Hematopoietic multipotent progenitor cell treated with erythropoietin and hydrocortisone succinate and interleukin-3 and kit ligand, for 15 days (in vitro differentiated cells): ENCODE measurements at places on chromosomes 1 and 21.

- no peak for DNase-seq
Observed at GRCh38 chr1:36920801-36921405, 113.4 kb downstream of the GRIK3 start.

DNA sequence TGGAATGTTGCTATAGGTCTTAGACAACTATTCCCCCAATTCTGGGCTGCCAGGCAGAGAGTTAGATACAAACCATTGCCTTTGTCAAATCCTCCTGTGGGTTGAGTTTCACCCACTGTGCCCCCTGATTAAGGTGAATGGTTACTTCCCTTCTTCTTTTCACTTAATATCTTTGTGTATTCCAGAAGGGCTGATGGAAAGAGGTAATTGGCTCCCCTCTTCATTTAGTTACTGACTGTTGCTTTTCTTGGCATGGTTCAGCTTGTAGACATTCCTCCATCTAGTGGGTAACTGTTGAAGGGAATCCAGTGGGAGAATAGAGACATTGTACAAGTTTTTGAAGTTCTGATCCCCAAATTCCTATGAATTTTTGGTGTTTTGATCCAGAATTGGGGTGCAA is 43.8 kb upstream of the MACF1 start:
- no peak for DNase-seq

DNA sequence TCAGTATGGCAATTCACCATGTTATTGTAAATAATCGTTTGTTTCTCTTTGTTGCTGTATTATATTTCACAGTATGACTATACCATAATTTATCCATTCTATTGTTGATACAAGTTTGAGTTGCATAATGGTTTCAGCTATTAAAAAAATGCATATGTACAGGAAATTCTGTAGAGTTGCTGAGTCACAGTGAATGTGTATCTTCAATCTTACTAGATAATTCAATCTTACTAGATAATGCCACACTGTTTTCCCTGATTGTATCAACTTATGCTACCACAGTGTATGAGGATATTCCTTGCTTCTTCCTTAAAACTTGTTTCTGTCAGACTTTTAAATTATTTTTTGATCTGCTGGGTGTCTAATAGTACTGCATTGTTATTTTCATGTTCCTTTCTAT is 3.5 kb upstream of the COA6 start:
- DNase-seq: no peak

DNA sequence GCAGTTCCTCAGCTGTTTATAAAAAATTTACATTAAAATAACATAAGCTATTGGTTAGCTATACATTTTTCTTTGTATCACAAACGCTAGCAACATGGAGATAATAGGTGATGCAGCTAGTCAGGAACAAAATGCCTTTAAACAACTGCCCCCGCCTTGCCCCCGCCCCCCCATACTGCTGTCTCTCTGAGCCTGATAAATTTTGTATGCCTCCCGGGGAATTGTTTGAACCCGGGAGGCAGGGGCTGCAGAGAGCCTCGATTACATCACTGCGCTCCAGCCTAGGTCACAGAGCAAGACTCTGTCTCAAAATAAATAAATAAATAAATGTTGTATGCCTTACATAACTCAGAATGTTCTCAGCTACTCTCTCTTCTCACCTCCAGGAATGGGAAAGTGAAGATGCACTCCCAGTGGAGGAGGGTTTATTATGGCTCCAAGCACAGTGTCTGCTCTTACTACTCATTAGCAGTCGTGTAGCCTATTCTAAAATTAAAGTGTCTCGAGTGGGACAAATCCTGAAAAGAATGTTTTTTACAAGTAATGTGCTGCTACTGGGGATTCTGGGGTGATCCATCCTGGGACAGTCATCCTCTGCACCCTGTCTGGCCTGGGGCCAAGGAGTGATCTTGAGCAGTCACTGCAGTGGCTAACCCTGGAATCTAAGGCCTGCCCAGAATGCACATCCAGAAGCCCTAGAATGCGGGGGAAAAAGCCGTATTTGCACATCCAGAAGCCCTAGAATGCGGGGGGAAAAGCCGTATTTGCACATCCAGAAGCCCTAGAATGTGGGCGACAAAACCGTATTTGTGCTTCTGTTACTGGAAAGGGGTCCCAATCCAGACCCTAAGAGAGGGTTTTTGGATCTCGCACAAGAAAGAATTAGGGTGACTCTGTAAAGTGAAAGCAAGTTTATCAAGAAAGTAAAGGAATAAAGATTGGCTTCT is 39.4 kb upstream of the ZNF496 start:
- no peak for DNase-seq

DNA sequence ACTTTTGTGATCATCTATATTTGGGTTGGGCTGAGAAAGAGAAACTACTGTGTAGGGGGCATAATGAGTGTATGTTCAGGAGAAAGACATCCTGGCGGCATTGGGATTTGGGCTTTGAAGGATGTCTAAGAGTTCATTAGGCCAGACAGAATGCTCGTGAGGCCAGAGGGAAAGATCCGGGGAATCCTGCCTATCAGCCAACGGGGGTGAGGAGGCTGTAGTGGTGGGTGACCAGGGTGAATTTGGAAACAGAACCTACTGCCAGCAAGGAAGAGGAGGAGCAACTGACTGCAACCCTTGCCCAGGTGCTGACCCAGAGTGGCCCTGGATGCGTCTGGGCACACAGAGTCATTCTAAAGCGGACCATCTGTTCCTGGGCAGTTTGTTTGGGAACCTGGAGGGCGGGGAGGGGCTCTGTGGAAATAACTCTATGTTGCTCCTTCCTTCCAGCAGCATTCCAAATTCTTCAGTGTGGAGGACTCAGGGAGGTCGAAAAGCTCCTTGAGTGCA is 56.9 kb upstream of the ECE1 start:
- DNase-seq: no peak
